ENCODE measurements at places on chromosomes 1 and 21.

- DNase-seq, result no peak
Observed at GRCh38 chr1:93960641-93961147, 51.5 kb upstream of the GCLM start.

- no peak for DNase-seq
Observed at GRCh38 chr1:230200276-230200675, 133.2 kb downstream of the GALNT2 start.

- no peak for DNase-seq
Observed at GRCh38 chr1:30748699-30749401, 8.7 kb downstream of the LAPTM5 start.

GRCh38 chr1:59078866-59079265 lies 218.0 kb upstream of the FGGY start:
- no peak for DNase-seq

DNA sequence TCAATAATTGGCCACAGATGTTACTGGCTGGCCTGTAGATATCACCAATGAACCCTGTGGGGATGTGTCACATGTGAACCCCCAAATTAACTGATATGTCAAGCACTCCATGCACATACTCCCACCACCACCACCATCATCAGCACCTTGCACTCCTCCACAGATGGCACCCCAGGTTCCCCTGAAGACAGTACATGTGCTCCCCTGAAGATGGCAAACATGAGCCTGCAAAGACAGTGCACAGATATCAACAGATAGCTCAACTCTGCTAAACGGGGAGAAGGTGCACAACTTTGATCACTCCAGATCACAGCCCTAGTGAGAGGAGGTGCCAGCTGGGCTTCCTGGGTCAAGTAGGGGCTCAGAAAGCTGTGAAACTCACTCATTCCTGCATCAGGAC lies 74.4 kb downstream of the CLCA4 start:
- no peak for DNase-seq

DNA sequence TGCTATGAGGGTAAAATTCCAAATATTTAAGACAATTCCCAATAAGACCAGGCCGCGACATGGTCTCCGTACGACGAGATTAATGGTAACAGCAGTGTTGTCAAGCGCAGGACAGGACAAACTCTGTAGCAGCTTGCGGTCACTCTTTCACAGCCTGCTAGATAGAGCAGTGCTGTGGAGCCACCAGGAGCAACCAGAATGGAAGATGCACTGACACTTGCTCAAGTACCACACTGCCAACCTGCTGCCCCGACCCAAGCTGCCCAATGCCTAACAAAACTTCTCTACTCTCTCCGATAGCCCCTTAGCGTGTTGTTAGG lies 636 bp downstream of the WARS2 start:
- no peak for DNase-seq

DNA sequence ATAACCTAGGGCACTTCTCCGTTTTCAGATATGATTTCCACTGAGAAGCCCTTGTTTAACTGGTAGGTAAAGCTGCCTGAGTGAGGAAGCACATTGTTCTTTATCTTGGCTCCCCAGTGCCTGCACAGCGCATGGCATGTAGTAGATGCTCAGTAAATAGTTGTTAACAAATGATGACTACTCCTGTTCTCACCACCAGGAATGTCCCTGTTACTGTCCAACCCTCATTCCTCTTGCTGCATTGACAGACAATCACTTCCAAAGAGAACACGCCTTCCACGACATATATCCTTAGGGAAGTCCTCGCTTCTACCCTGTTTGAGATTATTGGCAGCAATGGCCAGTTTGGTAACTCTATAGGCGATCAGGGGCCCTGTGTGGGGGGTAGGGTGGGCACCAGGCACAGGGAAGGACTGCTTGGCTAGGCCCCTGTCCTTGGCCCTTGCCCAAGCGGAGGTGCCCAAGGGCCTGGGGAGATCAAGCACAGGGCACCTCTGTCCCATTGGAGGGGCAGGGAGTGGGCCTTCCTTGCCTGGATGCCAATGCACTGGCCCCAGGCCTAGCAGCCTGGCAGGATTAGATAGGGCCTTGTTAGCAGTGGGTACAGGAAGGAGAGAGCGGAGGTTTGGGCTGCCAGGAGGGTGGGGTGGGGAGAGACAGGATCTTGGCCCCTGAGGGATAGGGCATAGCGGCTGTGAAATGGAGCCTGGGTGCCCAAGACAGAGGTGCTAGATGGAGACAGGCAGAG lies 10.2 kb downstream of the NES start:
- DNase-seq, result no peak

DNA sequence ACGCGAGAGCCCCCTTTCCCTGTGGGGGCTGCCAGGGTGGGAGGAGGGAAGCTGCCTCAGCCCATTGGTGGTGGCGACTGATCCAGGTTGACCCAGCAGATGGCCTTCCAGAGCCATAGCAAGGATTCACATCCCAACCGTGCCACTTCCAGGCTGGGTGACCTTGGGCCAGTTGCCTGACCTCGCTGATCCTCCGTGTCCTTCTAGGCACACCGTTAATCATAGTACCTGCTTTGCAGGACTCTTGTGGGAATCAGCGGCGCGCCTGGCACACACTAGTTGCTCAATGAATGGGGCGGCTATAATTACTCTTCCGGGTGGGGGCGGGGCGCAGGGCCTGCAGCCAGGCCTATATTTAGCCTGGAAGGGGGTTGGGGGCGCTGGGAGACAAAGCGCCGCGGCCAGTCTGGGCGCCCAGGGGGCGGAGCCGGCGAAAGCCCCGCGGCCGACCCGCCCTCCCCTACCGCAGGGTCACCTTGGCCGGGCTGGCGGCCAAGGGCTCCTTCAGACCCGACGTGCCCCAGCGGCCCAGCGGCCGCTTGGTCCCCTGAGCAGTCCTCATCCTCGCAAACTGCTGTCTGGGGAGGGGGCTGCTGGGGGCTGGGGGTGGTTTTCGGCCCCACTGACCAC lies 5.1 kb downstream of the HSPB7 start:
- no peak for DNase-seq

DNA sequence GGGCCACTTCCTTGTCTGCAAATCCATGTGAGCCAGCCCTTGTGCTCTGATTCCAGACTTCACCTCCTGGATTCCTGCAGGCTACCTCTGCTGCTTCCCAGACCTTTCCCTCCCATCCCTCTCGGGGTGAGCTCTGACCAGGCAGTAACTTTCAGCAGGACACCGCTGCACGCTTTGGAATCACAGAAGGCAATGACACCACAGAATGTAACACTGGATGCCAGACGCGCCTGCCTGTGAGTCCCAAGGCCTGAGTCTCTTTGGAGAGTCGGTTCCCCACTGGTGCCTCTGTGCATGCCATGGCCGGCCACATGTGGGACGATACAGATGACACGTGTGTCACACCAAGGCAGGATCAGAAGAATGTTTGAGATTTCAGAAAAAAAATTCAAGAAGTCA lies 89.7 kb upstream of the ERRFI1 start:
- no peak for DNase-seq

GRCh38 chr1:247908766-247909165 lies 11.3 kb upstream of the OR2T8 start:
- DNase-seq, result no peak

- DNase-seq, result no peak
Observed at GRCh38 chr1:53625766-53626520, 113.0 kb downstream of the GLIS1 start.

GRCh38 chr1:225422795-225423517 lies 4.9 kb downstream of the LBR start:
- no peak for DNase-seq

DNA sequence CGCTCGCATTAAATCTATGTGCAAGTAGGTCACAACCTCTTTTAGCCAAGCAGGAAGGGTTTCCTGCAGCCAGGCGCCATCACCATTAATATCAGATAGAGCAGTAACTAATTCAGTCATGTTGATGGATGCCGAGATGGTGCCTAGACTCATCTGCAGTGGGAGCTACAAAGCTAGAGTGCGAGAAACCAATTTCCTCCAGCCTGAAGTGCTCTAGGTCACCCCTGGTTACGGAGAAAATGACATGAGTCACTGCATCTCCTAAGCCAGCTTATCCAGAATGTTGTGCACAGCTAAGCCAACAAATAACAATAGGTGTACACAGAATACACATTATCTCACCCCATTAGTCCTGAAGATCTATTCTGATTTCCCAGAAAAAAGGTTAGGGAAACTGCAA lies 36.0 kb downstream of the OVAAL start:
- no peak for DNase-seq

- no peak for DNase-seq
Observed at GRCh38 chr1:240575981-240576662, 35.8 kb downstream of the GREM2 start.

GRCh38 chr1:233045588-233045987 lies 95.2 kb downstream of the NTPCR start:
- DNase-seq, result no peak

DNA sequence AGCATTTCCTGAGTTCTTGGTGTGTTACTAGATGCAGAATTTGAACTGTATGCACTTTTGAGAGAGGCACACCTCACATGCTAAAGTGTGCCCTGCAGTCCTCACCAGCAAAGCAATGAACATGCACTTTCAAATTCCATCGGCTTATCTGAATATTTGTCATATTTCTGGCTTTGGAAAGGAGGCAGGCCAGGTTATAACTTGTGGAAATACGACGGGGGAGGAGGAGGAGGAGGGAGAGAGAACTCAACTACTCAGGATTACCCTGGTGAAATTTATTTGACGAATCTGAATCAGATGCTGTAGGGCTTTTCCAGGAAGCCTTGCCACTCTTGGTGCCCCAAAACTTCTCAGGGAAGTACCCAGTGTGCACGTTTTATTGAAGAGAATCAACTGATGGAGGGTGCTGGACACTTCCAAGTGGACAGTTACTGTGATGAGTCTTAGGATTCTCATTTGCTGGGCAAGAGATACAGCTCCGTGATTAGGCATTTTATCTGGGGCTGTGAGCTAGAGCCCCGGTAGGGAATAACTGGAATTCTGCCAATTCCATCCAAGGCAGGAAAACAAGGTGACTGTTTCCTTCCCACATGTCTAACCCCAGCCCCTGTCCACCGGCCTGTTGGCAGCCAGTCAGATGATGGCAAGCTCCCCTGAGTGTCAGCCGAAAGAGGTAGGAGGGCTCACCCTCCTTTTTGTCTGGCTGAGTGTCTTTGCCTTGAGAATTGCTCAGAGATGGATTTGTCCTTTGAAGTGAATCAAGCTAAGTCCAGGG lies 3.8 kb downstream of the PDPN start:
- DNase-seq, result no peak

GRCh38 chr1:15178571-15179484 lies 25.3 kb downstream of the TMEM51 start:
- DNase-seq, result no peak

GRCh38 chr1:168243198-168243597 lies 17.4 kb downstream of the SFT2D2 start:
- no peak for DNase-seq

DNA sequence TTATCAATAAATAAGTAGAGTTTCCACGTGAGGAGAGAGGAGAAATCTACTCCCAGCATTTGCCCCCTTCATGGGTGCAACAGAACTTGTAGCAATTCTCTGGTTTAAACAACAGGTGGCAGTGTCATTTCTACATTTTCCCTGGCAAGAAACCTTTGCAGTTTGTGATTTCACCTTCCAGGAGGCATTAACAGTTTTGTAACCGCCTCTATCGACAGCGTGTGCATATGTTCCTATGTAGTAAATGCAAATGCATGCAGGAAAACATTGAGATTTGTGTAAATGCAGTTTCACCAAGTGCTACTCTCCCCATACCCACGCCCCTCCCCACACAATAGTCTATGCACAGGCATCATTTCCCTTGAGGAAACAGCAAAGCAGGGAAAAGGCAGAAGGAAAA lies 494.7 kb downstream of the SMYD3 start:
- no peak for DNase-seq

DNA sequence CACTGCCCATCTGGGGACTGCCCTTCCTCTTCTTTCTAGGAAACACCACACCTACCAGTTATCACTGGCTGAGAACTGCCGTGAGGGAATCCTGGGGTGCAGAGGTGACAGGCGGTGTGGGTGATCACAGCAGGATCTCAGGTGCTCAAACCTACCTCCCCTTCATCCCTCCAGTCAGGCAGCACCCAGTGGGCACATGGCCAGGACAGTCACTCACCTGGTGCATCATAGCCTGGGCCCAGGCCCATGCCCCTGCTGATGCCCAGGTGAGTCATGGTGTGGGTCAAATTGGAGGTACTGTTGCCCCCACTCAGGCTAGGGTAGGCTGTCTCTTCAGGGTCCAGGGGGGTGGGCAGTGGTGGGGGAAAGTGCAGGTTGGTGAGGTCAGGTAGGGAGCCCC lies 5.3 kb upstream of the DENND4B start:
- no peak for DNase-seq

DNA sequence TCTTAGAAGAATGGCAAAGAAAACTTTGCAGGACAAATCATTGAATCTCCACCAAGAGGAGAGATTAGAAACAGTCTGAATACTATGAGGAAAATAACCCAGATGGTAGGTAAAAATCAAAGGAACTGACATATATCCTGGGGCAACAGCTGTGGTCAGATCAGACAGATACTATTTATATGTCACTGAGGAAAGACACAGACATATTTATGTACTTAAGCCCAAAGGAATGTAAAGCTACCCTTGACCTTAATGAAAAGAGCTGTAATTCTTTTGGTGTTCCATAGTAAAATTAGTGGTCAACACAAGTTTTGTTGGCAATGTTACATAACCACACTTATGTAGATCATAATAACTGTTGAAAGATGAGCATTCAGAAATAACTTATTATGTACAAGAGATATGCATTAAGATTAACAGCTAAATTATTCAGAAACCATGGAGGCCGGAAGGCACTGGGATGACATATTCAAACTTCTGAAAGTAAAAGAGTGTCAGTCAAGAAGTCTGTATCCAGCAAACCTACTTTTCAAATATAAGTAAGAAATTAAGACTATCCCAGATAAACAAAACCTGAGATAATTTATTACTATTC lies 166.1 kb upstream of the SAMSN1 start:
- DNase-seq, result no peak

DNA sequence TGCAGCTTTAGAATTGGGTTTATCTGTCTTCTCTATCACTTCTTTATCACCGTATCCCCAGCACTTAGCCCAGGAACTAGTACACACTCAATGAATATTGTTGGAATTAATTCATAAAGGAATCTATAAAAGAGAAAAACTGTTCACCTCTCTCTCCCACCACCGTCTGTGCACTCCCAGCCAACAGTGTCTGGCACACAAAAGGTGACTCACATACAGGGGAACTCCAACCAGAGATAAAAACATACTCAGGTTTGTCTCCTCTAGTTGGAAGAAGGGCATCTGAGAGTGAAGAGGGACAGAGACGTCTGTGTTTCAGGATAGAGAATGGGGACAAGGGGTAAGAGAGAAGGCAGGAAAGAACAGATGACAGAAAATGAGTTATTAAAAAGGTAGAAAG lies 10.0 kb downstream of the ITLN1 start:
- DNase-seq, result no peak

All from keratinocyte (primary cell).